CD8-positive, alpha-beta T cell (primary cell): ENCODE measurements at places on chromosomes 1 and 21. TPM values are rescaled to one million over a fixed set of nuclear protein-coding genes. Genes with fewer than 3 reads are reported as not detected.

- no peak for DNase-seq
These were observed 785.1 kb downstream of the LTN1 start for GRCh38 chr21:28207436-28208173.

DNA sequence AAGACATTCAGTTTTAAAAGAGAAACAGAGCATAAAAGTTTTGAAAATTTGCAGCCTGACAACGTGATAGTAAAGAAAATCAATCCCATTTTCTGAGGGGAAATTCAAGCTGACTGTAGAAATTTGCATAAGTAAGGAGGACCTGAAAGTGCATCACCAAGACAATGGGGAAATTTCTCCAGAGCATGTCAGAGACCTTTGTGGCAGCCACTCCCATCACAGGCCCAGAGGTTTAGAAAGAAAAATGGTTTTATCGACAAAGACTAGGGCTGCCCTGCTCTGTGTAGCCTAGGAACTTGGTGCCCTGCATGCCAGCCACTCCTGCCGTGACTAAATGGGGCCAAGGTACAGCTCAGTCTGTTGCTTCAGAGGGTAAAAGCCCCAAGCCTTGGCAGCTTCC is 1640.2 kb upstream of the PRMT6 start:
- no peak for DNase-seq

DNA sequence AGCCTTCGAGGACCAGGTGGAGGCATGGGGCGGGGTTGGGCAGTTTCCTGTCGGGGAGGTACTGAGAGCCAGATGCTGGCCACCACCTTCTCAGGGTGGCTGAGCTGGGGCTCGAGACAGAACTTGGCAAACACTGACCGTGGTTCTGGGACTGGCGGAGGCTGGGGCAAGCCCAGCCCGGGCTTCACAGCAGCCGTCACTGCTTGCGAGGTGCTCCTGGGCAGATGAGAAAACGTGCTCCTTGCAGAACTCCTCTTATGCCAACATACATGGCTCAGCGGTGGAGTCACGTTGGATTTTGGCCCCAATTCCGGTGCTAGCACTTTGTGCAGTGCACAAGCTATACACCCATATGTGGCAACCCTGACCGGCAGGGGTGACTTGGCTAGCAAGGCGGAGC is 69.2 kb downstream of the RUNX3 start:
- DNase-seq = no peak

Gene HRNR
- total RNA-seq = not detected

Gene INKA2
- 0.54 TPM for total RNA-seq
